A172 (cell line): ENCODE measurements at places on chromosomes 7 and 10.

GRCh38 chr7:1520539-1521234 is 9.8 kb upstream of the MAFK start:
- peak; percentile 98 for DNase-seq

DNA sequence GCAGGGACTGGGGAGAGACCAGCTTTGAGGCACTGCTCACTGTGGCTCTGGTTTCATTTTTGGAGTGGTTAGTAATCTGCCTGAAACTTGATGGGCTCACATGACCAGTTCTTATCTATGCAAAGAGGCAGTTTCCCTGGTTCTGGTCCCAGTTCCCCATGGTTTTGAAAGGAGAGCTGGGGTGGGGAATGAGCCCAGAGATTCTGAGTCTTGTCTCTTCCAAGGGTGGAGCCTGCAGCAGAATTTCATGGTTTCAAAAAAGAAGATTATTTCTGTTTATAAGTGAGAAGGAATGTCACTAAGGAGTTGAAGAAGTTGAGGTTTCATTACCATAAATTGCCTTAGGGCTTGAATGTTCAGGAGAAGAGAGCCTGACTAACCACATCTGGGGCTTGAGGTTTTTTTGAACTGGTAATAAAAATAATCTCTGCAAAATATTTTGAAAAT is 190.2 kb upstream of the HABP2 start:
- no peak for DNase-seq

- peak; percentile 79 for DNase-seq
These were observed 46.6 kb downstream of the CCSER2 start for GRCh38 chr10:84375011-84375410.

- DNase-seq = peak; percentile 56
These were observed 1.5 kb upstream of the LAMB1 start for GRCh38 chr7:108004220-108005142.

GRCh38 chr10:121188005-121188404 is 336.8 kb downstream of the WDR11 start:
- no peak for DNase-seq

DNA sequence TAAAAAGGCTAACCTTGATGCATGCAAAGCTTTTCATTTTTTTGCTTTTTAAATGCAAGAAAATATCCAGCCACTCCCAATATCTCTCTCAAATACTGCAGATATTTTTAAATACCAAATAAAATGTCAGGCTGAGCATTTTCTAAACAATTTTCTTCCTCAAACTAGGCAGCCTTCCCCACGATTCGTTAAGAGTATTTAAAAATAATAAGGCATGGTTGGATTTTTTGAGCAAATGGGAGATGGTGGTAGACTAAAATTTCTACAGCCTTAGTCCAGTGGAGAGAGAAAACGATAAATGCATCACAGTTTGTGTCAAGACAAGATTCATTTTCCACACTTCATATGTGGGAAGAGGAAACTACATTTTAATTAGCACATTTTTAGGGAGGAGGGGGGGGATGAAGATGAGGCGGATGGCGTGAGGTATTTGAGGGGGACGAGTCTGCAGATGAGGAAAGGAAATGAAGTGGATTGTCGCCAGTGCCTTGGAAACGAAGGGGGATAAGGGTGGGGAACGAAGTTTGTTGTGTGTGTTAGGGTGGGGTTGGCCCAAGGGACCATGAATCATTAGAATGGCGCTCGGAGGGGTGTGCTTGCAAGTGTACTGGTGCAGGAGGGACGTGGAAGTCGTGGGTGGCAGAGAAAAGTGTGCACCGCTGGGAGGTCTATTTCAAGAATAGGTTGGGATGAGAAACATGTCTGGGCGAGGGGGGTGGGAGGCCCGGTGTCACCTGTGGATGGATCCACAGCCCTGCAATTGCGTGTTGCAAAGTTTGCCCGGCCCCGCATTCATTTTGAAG is 1.2 kb upstream of the ADD3 start:
- peak; percentile 31 for DNase-seq

DNA sequence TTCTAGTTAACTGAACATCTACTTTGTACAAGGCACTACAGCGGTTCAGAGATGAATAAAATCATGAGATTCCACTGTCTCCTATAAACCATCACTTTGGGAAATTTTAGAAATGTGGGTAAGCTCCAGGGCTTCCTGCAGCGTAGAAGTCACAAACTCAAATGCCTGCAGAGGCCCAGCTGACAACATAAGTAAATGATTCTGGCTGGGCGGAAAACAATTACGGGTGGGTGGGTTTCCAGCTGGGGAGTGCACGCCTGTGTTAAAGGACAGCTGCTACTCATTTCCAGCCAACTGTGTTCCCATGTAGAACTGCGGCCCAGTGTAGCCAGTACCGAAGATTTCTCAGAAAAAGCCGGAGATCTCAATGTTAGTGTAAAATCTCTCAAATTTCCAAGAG is 69.5 kb upstream of the ATRNL1 start:
- DNase-seq = no peak

DNA sequence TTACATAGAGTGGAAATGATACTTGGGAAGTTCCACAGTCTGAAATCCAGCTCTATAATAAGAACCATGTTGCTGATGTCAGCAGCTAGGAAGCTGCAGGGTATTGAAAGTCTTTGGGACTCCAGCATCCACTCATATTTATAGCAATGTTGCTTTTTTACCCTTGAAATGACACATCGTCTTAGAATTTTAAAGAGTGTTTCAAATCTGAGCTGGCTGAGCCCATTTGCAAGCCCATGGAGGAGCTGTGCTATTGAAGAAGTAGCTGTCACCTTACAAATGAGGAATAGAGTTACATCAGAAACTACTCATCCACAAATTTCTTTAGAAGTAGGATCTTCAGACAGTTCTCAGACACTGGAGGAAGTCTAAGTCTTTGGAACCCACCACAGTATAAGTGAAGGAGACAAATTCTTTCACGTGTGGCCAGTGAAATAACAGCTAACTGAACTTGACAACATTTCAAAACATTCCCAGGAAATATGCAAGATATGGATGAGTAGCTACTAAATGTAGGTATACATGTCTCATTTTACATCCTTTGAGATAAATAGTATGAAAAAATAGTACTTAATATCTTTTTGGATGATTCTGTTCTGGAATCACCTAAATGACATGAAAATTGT is 203.6 kb downstream of the ZNF365 start:
- peak; percentile 35 for DNase-seq

DNA sequence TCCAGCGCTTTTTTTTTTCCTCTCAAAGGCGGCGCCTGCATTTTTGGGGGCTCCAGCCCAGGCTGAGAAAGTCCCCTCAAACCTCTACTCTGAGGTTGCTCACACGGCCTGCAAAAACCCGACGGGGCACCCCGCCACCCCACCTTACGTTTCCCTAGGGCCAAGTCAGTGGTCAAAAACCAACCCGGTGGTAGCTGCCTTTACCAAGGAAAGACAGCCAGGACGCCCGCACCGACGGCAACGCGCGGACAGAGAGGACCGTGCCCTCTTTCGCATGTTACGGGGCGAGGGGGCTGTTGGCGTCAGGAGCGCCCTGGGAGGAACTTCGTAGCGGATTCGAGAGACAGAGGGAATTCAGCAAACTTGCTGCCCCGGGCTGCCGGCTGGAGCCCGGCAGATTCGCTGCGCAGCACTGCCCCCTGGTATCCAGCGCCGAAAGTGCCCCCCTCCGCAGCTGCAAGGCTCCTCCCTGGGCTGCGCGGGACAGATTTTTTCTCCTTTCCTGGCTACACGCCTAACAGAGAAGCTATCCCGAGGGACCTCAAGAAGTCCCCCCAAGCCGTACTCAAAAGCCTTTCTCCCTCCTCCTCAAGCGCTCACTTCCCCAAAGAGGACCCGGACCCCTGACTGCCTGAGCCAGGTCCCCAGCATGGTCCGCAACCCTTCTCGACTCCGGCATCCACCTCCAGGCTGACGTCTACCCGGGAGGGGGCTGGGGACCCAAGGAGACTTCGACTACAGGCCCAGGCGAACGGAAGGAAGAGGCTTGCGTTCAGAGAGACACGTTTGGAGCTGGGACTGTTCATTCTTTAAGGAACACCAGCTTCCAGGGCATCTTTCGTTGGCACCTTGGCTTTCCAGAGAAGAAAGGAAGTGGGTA is 27.7 kb upstream of the VAX1 start:
- DNase-seq = no peak

- DNase-seq = no peak
These were observed 2.1 kb downstream of the SPRN start for GRCh38 chr10:133422223-133422806.

DNA sequence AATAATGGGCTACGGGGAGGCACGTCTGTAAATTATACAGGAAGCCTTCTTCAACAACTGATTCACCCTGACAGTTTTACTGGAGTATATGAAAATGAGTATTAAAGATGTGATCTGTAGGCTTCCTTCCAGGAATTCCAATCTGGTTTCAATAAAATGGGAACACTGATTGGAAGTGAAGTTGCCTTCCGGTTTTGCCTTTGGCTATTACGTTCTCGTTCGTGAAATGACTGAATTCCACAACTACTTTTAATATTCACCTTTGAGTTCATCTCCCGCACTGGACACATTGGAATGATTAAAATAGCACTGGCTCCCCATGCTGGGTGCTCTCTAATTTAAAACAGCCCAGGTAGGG is 350.1 kb upstream of the MKI67 start:
- no peak for DNase-seq

GRCh38 chr10:20185116-20185515 is 368.9 kb downstream of the PLXDC2 start:
- DNase-seq = peak; percentile 65

DNA sequence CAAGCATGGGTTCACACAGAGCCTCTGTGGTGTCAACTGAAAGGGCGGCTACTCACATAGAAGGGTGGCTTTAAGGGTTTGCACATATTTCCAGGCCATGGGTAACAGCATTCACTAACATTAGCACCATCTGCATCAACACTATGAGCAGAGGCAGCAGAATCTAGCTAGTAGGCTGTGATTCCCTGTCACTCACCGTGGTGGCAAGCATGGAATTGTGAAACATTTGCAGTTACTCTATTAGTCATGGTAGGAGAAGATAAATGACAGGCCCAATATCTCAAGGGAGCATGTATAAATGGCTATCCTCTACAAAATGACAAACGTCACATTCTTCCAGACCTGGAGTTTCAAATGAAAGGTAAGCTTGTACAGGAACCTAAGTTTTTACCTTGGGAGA is 32.2 kb upstream of the CUBN start:
- DNase-seq = no peak

- no peak for DNase-seq
These were observed 62.5 kb upstream of the PALS2 start for GRCh38 chr7:24510759-24511158.

DNA sequence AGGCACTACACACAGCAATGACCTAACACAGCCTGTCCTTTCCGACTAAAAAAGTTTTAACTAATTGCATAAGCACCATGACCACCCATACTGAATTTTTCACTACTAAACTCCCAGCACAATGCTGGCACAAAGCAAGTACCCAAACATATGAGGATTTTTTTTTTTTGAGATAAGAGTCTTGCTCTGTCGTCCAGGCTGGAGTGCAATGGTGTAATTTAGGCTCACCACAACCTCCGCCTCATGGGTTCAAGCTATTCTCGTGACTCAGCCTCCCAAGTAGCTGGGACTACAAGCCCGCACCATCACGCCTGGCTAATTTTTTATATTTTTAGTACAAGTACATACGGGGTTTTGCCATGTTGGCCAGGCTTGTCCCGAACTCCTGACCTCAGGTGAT is 5.1 kb downstream of the UBE2H start:
- no peak for DNase-seq

DNA sequence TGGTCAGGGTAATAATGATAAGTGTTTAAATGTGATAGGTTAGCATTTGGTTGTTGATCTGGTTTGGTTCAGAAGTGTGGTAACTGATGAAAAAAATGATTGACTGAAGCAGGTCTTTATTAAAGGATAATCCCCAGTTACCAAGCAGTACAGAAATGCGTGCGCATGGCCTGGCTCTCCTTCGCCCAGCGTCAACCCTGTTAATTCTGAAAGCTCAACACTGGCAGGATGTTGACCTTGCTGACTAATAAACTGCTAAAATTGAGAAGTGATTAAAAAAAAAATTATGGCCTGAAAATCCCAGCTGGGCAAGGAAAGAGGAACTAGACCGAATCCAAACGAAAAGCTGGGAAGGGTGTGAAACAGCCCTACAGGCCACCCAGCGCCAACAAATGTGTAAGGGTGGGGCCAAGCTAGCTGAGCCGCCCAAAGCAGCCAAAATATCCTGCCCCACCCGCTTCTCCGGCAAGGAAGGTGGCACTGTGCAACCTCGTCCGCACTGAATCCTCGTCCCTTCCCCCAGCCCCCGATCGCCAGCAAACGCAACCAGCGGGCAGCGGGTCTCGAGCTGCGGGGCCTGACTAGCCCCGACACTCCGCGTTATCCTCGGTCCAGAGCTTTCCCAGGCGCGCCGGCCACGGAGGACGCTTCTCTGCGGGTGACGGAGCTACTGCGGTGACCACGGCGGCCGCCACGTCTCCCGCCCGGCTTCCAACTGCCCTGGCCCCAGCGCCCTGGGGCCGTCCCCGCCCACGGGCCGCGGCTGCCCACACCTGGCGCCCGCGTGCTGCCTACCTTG is 561 bp downstream of the SHTN1 start:
- peak; percentile 73 for DNase-seq

DNA sequence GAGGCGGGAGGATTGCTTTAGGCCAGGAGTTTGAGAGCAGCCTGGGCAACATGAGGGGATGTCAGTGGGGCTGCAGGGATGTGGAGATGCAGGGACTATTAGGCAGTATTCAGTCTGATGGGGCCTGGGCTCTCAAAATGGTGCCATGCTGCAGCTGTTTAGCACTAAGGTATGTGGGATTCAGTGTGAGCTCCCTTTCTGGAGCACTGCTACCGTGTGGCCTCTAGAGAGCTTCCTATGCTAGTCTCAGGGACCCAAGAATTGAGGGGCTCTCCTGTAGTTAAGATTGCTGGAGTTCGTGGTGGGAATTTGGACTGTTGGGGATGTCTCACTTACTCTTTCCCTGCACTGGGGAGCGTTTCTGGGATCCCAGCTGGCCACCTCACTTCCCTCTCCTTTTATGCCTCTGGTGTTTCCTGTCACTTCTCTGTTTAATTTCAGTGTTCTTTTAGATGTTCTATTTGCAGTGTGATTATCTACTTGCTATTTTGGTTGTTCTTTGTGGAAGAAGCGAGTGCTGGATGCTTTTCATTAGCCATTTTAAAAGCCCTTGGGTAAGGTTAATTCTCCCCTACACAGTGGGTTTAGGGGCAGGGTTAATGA is 23.4 kb downstream of the LSMEM1 start:
- no peak for DNase-seq

GRCh38 chr10:25547382-25547781 is 372.6 kb downstream of the GPR158 start:
- DNase-seq = peak; percentile 52

- no peak for DNase-seq
These were observed 926.3 kb downstream of the NRG3 start for GRCh38 chr10:82801289-82801688.

DNA sequence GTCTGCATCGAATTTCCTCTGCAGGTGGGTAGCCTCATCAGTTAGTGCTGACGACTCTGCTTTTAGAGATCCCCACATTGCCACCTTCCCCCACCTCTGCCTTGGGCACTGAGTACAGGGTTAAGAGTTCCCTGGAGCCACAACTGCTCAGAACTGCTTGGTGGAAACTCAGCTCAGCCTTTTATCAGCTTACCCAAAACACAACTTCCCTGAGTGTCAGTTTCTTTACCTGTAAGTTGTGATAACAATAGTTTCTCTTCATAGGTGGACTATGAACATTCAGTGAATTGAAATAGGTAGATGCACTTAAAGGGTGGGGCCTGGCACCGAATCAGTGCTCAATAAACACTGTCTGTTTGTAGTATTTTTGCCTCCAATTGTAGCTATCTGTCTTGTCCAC is 11.3 kb downstream of the ASB13 start:
- no peak for DNase-seq

GRCh38 chr10:22723343-22723779 is 9.0 kb upstream of the PIP4K2A start:
- DNase-seq = no peak
